Muscle of leg (tissue), 16 donors: ENCODE measurements at places on chromosomes 1 and 21. TPM values are rescaled to one million over a fixed set of nuclear protein-coding genes. Genes with fewer than 3 reads are reported as not detected.

DNA sequence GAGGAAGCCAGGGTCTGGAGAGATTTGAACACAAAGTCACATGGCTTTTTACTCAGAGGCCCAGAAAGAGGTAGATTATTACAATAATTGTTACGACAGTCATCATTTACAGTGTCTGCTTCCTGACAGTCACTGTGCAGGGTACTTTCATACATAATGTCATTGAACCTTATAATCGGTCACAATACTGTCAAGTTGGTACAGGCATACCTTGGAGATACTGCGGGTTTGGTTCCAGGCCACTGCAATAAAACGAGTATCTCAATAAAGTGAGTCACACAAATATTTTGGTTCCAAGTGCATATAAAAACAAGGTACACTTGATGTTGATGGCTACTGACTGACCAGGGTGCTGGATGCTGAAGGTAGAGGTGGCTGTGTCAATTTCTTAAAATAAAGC is 112.6 kb downstream of the NOS1AP start:
- no peak for DNase-seq

- no peak for DNase-seq
These were observed 16.9 kb upstream of the SMIM12 start for GRCh38 chr1:34876406-34876805.

DNA sequence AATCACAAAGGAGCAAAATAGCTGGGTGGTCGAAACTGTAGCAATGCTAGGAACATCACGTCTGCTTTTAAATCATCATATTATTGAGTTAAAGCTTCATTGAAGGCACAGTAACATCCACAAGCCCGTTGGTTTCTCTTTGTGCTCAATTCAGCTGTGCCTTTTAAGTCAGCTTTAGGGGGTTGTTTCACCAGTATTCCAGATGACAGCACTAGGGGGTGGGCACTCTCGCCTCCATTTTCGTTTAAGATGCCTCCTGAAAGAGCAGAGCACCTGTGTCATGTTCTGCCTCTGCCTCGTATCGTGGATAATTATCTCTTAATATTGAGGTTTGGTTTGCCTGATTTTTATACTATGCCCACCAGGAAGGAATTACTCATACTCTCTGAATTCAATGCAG is 139.8 kb upstream of the PTBP2 start:
- no peak for DNase-seq

- no peak for DNase-seq
These were observed 21.4 kb downstream of the MRAP start for GRCh38 chr21:32320059-32320458.

- DNase-seq = no peak
These were observed 58.1 kb downstream of the HLCS start for GRCh38 chr21:36908260-36908908.

DNA sequence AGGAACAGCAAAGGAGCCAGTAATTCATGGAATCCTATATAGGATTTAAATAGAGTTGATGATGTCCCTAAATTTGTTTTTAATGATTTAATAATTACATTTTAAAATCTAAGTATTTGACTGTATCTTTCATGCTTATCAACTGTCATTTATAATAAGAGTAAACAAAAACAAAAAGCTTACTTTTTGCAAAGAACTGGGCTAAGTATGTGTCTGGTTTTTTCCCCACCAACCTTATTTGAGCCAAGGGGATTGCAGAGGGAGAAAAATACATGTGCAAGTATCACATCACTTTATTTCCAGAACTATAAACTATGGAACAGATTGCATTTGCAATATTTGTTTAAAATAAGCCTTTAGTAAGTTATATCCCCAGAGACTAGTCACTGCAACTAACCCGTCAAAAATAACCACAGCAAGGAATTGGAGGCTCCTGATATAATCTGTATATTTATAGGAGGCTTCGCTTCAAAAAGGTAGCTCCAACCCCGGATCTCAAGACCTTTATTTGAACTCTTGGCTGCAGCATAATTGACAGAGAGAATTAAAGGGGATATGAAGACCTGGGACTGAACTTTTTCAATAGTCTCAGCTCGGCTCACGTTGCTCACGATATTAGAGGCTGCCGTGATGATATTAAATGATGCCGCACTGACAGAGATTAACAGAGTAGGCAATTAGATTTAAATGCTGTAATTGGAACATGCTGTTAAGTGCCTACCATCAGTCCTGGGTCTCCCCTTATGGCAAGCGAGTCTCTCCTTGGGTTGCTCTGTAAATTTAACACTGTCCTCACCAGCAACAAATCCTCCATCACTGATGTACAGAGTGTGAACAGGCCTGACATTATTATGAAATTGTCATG is 329.1 kb upstream of the NFIA start:
- peak; percentile 89 for DNase-seq

- no peak for DNase-seq
These were observed 19.6 kb downstream of the CAP1 start for GRCh38 chr1:40059960-40060750.

GRCh38 chr1:118271883-118272282 is 86.9 kb upstream of the SPAG17 start:
- no peak for DNase-seq

DNA sequence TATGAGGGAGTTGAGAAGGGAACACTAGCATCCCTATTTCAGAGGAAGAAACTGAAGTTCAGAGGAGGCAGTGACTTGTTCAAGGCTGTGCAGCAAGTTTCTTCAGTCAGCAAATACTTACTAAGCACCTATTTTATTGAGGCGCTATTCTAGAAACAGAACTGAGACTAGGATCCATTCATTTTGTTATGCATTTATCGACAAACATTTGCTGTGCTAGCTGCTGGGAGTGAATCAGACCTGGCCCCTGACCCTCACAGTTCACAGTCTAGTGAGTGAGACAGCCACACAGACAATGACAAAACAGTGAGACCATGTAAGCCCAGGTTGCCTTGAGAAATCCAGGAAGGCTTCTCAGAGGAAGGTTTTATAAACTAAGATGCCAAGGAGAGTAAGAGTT is 28.2 kb downstream of the TRIM62 start:
- DNase-seq = no peak

DNA sequence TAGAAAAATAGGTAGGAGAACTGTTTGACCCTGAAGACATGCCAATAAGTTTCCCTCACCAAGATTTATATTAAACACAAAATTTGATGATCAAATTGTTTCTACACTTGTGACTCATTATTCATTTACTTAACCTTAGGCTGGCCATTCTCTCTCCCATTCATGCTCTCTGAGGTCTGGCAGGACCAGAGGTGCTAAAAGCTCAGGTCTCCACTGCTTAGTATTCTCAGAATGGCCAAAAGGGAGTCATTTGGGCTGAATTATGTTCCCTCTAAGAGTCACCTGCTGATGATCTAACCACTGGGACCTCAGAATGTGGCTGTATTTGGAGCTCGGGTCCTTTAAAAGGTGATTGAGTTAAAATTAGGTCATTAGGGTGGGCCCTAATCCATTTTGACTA is 47.1 kb upstream of the ATP1B1 start:
- peak; percentile 66 for DNase-seq

GRCh38 chr1:234533975-234534876 is 55.2 kb upstream of the TARBP1 start:
- peak; percentile 99 for DNase-seq

The GUCA2B gene
- not detected for total RNA-seq

The LDLRAD1 gene
- total RNA-seq = not detected

The SLC30A10 gene
- 0.71 TPM for total RNA-seq

The RUNX3 gene
- 0.22 TPM for total RNA-seq

The HMCN1 gene
- total RNA-seq = 11.6 TPM

The FTCD gene
- total RNA-seq = 0.66 TPM
